ENCODE measurements at places on chromosomes 1 and 21.

DNA sequence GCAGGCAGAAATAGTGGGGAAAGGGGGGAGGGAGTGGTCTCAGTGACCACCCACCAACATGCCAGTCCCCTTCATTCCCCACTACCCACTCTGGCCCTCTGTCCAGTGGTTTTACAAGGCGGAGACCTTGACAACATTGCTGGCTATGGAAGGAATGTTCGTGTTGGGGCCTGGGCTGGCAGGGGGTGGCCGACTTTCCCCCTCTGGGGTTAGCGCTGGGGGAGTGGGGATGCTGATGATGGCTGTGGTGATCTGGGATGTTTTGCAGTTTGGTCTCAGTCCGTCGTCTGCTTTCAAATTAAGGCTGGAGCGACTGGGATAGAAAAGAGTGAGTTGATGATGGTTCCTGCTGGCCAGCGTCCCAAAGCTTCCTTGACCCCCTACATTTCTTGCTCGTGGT is 20.3 kb downstream of the DDX20 start:
- no peak for DNase-seq

DNA sequence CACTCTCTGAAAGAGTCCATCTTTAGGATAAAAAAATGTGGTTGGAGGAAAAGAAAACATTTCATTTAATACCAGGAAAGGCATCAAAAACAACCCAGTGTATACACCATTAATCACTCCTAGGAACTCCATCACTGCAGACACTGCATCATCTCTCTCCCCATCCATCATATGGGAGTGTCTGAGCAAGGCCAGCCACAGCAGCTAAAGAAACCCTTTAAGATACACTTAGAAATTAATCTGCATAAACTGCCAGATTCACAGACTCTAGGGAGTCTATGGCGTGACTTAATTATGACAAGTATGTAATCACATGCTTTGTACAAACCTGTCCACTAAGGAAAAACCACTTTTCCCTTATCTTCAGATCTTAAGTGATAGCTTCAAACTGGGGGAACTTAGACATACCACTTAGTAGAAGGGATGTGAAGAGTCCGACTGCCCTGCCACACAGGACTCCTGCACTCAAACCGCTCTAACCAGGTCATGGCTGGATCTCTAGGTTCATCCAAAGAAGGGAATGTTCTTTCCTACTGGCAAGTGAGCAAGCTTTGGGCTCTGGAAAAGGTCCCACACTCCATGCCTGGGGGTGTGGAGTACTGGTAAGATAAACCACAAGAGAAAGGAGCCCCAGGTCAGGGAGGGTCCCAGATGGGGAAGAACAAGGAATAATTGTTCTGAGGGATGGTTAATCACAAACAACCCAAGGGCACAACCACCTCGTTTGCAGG is 61.0 kb upstream of the C8B start:
- DNase-seq = no peak

DNA sequence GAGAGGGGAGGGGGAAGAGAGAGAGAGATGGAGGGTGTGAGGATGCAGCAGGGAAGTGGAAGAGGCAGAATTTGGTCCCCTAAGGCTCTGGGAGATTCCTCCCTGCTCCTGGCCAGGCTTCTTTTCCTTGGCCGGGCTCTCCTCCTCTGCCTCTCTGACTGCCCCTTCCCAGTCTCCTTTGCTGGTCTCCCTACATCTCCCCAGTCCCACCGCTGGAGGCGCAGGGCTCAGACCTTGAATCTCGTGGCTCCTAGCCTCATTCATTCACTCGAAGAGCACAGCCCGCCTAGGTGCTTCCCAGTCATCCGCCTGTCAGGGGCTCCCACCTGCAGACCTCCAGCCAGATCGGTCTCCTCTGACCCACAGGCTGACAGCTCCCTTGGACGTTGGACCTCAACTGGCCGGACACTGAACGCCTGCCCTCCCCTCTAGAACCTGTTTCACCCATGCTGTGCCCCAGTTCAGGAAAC is 76.5 kb downstream of the VWA5B1 start:
- peak; percentile 55 for DNase-seq

DNA sequence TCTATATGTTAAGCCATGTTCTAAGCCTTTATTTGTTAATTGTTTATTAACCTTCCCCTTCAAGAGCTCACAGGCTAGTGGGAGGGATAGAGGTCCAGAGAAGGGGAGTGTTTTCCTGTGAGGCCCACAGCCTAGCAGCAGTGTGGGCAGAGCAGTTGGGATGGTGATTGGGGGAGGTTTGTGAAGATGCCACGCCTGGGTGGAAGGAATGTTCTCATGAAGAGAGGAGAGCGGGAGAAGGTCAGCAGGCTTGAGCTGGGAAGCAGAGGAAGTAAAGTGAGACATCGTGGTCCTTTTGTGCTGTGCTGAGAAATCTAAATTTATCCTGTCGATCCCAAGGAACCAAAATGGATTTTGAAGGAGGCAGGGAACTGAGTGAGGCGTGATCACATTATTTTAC is 42.6 kb downstream of the TRAPPC10 start:
- DNase-seq = no peak

- no peak for DNase-seq
Observed at GRCh38 chr1:198276241-198276640, 119.4 kb downstream of the NEK7 start.
